ENCODE measurements at places on chromosomes 2 and 18.
A peak's percentile ranks its signal among the peaks of the same experiment; 100 is the strongest.

- DNase-seq, result no peak
These were observed 18.2 kb downstream of the NFATC1 start for GRCh38 chr18:79413901-79414300.

DNA sequence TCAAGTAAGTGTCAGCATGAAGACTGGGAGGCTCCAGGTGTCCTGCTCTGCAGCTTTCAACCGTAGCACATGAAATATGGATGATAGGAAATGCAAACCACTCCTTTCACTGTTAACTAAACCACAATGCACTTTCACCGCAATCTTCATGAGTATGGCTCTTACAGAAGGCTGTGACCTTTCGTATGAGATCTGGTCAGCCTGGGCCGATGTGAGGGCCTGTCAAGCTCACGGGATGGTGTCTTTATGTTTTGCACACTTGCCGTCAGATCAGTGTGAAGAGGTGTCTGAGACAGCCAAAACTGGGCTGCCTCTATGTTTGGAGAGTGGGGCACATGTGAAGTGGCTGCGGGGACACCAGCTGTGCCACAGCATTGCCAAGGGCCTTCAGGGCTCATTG lies 62.8 kb upstream of the AFF3 start:
- peak; percentile 24 for DNase-seq

DNA sequence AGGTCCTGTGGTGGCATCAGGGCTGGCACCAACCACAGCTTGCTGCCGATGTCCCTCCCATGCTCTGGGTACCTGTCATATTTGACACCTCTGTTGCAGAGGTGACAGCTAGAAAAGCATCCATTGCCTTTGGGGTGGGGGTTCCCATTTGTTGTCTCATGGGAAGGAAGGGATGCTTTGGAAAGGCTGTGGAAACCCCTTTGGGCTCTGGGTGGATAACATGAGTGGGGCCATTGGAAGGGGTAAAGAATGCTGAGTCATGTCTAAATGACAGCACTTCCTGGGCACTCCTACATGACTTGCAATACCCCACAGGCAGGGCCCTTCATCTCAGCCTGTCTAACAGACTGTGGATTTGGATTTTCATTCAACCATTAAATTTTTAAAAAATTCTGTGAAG lies 27.8 kb downstream of the CTIF start:
- peak; percentile 65 for DNase-seq

DNA sequence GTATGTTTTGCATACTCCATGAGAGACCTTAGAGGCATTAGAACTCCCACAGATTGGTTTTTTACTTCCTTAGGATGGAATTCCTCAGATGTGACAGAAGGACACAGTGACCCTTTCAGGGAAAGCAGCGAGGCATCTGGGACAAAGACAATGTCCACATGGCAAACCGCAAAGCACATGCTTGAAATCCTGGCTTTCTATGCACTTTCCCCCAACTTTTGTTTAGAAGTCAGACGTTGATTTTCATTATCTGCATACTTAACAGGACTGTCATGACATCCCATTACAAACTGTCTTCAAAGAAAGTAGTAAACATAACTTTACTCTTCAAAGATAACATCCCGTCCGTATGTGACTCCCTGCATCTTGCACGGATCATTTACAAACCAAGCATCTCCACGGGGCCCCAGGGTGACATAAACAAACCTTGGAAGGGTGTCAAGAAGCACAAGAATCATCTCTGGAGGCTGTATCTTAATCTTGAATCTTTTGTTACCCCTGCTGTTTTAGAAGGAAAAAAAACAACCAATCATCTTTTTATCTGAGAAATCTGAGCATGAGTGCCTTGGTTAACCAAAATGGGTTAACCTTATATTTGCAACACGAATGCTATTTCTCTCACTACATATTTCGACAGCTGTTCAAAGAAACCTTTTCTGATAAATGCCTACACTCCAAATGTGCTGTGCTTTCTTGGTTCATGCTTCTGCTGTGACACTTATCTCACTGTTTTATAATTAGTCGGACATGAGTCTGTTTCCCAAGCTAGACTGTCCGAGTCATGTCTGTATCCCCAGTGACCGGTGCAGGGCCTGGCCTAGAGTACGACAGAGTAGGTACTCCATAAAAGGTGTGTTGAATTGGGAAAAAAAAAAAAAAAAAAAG lies 90.8 kb downstream of the CCBE1 start:
- DNase-seq, result peak; percentile 5

DNA sequence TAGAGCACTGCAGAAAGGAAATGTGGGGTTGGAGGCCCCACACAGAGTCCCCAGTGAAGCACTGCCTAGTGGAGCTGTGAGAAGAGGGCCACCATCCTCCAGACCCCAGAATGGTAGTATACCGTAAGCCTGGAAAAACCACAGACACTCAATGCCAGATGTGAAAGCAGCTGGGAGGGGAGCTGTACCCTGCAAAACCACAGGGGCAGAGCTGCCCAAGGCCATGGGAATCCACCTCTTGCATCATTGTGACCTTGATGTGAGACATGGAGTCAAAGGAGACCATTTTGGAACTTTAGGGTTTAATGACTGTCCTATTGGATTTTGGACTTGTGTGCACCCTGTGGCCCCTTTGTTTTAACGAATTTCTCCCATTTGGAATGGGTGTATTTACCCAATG lies 75.3 kb upstream of the SERPINE2 start:
- DNase-seq, result no peak

Measured in hematopoietic multipotent progenitor cell treated with erythropoietin and hydrocortisone succinate and interleukin-3 and kit ligand, for 4 days (in vitro differentiated cells).